ENCODE measurements at places on chromosomes 16 and 17.

- no peak for DNase-seq
Observed at GRCh38 chr17:78230252-78230962, 1.0 kb upstream of the TMEM235 start.

DNA sequence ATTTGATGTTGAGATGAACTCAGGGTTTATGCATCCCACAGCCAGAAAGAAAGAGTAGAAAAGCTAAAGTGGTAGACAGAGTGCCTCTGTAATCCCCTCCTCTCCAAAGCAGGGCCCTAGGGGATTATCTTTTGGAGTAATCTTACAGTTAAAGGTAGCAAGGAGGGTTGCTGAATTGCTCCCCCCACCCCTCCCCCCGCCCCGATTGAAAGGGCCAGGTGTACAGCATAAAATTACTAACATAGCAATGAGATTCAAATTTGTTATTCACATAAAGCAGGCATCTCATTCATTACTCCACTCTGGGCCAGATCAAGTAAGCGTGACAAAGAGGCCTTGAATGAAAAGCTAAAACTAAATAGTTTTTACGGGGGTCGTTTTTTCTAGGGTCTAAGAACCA lies 72.7 kb downstream of the STH start:
- DNase-seq, result no peak

DNA sequence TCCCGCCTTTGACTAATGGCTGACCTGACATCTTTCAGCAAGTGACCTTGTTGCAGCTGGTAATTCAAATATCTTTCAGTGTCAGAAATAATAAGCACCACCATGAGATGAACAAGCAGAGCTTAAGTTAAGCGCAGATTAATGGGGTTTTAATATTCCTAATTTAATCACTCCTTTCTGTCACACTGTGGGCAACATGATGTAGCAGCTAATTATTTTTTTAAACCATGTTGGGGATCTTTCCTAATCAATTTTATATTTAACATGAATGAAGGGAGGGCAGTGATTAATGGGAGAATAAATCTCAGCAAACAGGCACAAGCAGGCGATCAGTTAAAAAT lies 353.6 kb upstream of the TNRC6C start:
- DNase-seq, result no peak

DNA sequence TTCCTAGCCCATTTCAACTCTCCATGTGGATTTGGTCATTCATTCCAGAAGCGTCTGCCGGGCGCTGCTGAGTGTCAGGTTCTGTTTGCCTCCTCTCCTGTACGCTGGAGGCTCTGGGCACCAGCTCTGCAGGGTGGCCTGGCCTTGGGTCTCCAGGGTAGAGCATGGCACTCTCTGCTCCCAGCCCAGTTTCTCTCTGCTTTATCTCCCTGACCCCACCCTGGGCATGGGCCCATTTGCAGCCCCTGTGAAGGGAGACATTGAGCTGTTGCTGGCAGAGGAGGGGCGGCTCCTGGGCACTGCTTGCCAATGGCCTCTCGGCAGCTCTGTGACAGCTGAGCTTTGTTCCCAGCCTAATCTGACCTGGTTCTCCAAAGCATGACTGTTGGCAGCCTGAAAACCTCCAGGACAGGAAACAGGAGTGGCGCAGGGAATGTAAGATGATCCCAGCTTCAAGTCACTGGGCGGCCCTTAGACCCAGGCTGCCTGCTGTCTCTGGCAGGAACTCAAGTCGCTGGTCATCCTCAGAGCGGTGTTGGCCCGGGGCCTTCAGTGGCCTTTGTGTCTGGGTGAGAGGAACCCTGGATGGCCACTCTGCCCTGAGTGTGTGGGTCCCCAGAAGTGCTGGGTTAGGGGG lies 146.8 kb downstream of the SEC14L1 start:
- DNase-seq, result no peak

All from thoracic aorta (tissue), 2 donors.